ENCODE measurements at places on chromosomes 7 and 10. TPM values are rescaled to one million over a fixed set of nuclear protein-coding genes. Genes with fewer than 3 reads are reported as not detected.

The OR9A2 gene
- total RNA-seq, result not detected

The HOXA3 gene
- not detected for total RNA-seq

The DDIT4 gene
- 382 TPM for total RNA-seq

The MYH16 gene
- total RNA-seq, result not detected

The ZNF22 gene
- 45.2 TPM for total RNA-seq

The SLC13A1 gene
- total RNA-seq, result not detected

The TMEM120A gene
- 15.9 TPM for total RNA-seq

The TCERG1L gene
- not detected for total RNA-seq

The IMPDH1 gene
- 80.8 TPM for total RNA-seq

The ANXA8L1 gene
- not detected for total RNA-seq

The BMPER gene
- total RNA-seq, result not detected

The PRPS1L1 gene
- total RNA-seq, result not detected

The AMPH gene
- total RNA-seq, result not detected

The NEBL gene
- not detected for total RNA-seq

The BBIP1 gene
- 21.1 TPM for total RNA-seq

The ADRB1 gene
- 0.29 TPM for total RNA-seq

The ATP6V1F gene
- total RNA-seq, result 130 TPM

The VIPR2 gene
- not detected for total RNA-seq

The AGR2 gene
- total RNA-seq, result not detected

The SPDYE8 gene
- not detected for total RNA-seq

The CACUL1 gene
- 30.2 TPM for total RNA-seq

Data from activated CD8-positive, alpha-beta T cell treated with anti-CD3 and anti-CD28 coated beads, Interleukin-2, amount 10 ng/mL, durations not matched to agents 7 days and 5 days (primary cell).